ENCODE measurements at places on chromosomes 5 and 9.
A peak's percentile ranks its signal among the peaks of the same experiment; 100 is the strongest.

GRCh38 chr9:8234316-8234715 lies 434.7 kb upstream of the DMAC1 start:
- no peak for DNase-seq

DNA sequence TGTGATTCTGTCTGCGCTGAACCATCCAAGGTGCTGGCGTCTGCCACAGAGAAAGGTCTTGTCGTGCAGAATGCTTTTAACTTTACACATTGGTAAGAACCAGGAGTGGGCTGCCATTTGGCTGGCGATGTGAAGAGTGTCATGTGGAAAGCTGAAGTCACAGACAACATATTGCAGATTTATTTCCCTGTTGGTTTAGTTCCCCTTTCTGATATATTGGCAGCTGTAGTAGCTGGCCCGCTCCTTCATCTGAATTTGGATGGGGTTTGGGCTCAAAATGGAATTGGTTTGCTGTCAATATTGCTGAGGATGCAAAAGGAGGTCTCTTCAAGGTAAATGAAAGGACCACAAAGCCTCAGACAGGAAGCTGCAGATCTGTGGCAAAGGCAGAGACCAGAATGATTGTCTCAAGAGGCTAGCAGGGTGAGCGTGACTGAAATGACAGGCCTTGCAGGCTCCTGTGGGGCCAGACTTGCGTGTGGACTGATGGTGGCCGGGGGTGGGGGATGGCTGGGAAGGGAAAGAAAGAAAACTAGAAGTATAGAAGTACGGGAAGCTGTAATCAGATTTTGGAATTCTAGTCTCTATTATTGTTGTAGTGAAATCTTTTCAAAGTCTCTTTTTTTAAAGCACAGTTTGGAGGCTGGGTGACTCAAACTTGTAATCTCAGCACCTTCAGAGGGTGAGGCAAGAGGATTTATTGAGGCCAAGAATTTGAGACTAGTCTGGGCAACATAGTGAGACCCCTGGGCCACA lies 25.1 kb upstream of the CD180 start:
- DNase-seq: peak; percentile 71

GRCh38 chr5:154701181-154701580 lies 54.0 kb upstream of the LARP1 start:
- DNase-seq: no peak

DNA sequence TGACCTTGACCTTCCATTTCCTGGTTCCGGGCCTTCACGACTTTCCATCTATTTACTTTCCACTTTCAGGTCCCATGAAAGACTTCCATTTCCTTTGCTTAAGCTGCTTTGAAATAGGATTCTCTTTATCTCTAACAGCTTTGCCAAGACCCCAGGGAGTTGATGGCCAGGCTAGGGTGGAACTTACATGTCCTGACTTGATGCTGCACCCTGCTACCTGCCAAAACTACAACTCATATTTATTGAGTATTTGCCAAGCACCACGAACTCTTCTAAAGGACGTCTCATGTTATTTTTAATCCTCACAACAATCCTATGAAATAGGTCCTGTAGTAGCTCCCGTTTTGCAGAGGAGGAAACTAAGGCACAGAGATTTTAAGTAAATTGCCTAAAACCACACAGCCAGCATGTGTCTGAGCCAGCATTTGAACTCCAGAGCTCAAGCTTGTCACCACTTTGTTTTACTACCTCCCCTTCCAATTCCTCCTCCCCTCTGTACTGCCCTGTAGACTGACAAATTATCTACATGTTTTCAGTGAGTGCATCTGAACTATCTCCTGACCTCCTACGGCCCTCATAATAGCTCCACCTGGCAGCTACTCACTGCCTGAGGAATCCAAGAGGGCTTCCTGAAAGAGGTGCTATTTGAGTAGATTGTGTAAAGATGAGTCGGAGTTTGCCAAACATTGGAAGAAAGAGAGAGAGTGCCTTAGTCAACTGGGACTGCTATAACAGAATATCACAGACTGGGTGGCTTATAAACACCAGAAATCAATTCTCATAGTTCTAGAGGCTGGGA lies 38.4 kb upstream of the SMIM23 start:
- no peak for DNase-seq

DNA sequence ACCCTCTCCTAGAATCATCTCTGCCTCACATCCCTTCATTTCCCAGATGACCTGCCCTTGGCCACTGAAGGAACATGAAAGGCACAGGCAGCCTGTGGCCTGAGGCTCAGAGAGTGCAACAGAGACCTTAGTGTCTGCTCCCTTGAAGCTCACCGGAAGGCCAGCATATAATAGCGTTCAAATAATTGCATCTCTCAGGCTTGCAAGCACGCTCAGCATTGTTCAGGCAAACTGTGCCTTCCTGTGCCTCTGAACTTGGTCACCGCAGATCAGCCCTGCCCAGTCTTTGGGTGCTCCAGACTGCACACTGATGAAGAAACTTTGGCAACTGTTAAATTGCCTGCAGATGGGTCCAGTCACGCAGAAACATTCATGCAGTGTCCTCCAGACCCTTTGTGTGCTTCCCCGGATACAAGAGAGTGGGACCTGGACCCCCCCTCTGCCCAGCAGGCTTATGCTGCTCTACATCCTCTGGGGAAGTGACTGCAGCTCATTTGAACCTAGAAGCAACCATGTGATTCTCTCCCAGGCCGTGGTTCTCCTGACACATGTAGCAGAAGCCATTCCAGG lies 216.0 kb upstream of the ANKRD55 start:
- DNase-seq: no peak

- DNase-seq: no peak
Measured at GRCh38 chr5:39577529-39577928, 152.7 kb upstream of the DAB2 start.

- DNase-seq: no peak
Measured at GRCh38 chr5:110634475-110634874, 92.0 kb downstream of the TMEM232 start.

GRCh38 chr5:150628936-150629485 lies 11.4 kb upstream of the SYNPO start:
- DNase-seq: no peak

GRCh38 chr9:119369680-119370366 lies 588 bp upstream of the BRINP1 start:
- DNase-seq: no peak

- no peak for DNase-seq
Measured at GRCh38 chr5:67066815-67067214, 129.8 kb downstream of the CD180 start.

DNA sequence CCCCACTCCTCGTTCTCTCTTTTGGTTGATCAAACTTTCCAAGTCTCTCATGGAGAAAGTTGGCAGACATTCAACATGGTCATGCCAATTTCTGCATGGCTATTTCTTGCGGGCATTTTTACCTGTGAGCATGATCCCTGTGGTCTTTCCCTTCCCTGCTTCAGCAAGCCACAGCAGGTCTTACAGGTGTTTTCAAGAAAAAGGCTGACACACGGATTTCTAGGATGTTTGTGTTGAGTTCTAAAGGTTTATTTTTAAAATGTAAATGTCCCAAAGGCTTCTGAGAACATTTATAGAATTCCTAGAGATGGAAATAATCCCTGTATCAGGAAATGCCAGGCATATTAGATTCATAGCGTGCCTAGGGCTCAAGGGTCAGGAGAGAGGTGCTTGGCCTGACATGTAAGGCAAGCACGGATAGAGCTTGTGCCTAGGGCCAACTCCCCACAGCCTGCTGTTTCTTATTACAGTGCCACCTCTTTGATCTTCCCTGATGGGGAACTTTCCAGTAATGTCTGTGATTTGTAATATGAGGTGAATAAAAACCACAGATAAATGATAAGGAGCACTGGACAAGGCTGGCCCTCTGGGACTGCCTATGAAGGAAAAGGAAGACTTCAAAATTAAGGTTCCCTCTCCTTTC lies 79.8 kb downstream of the MUSK start:
- no peak for DNase-seq
